Kidney tubule cell (primary cell): ENCODE measurements at places on chromosomes 16 and 17.

DNA sequence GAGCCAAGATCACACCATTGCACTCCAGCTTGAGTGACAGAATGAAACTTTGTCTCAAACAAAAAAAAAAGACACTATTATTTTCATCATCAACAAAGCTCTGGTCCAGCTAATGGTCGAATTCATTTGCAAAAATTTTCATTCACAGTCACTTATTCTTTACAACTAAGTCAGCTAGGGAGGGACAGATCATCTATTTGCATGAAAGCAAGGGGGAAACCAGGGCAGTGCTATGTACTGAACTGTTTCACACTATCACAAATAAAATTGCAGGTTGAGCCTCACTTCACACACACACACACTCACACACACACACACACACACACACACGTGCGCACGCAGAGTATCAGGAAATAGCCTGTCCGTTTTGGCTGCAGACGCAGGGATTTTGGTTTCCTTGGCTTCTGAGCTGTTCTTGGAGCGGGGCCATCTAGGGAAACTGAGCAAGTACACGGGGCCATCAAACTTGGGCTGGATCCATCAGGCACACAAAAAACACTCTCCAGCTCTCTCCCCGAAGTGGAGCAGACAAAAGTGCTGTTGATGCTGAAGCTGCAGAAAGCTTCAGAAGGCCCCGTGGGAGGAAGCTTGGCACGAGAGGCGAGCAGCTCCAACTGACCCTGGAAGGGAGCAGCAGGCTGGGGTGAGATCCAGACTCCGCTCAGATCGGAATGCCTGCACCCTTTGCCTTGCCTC lies 44.3 kb upstream of the HELZ start:
- no peak for DNase-seq

DNA sequence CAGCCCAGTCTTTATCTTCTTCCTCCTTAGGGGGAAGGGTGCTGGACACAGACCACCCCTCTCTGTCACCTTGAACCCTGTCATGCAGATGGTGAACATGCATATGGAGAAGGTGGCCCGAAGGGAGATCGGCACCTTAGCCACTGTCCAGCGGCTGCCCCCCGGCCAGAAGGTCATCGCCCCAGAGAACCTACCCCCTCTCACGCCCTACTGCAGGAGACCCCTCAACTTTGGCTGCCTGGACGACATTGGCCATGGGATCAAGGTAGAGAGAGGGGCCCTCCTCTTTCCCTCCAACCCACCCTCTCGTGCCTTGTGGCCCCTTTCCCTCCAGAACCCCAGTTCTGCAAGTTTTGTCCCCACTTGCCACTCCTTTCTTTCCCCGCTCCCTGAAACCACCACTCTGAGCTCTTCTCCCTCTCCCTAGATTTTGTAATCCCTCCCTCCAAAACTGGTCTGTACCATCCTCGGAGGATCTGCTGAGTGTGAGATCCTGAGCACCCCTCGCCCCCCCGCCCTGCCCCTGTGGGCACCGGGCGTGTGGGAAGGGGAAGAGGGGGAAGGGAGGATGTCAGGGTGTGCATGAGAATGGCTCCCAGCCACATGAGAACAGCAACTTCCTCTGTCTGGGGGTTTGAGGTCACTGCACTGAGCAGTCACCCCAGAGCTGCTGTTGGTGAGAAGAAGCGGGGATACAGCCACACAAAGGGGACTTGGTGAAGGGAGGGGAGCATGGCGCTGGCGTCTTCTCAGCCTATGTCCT lies 7.3 kb downstream of the ABI3 start:
- DNase-seq: no peak

DNA sequence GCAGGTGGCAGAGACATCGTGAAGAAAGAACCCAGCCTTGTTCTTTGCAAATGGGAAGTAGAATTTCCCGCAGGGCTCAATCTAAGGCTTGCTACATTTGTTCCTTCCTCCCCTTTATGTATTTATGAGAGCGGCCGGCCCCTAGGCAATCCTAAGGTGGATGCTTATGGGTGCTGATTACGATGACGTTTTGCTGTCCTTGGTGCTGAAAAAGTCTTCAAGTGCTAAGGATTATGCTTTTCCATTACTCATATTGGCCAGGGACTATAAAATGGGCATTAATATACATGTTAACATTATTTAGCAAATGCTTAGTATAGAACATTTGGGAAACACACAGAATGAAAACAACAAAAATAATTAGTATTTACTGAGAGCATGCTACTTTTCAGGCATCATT lies 313.3 kb upstream of the XYLT1 start:
- no peak for DNase-seq

- peak; percentile 59 for DNase-seq
Measured at GRCh38 chr17:9360677-9361081, 214.9 kb downstream of the STX8 start.

- no peak for DNase-seq
Measured at GRCh38 chr17:49519781-49520180, 24.7 kb downstream of the NGFR start.

DNA sequence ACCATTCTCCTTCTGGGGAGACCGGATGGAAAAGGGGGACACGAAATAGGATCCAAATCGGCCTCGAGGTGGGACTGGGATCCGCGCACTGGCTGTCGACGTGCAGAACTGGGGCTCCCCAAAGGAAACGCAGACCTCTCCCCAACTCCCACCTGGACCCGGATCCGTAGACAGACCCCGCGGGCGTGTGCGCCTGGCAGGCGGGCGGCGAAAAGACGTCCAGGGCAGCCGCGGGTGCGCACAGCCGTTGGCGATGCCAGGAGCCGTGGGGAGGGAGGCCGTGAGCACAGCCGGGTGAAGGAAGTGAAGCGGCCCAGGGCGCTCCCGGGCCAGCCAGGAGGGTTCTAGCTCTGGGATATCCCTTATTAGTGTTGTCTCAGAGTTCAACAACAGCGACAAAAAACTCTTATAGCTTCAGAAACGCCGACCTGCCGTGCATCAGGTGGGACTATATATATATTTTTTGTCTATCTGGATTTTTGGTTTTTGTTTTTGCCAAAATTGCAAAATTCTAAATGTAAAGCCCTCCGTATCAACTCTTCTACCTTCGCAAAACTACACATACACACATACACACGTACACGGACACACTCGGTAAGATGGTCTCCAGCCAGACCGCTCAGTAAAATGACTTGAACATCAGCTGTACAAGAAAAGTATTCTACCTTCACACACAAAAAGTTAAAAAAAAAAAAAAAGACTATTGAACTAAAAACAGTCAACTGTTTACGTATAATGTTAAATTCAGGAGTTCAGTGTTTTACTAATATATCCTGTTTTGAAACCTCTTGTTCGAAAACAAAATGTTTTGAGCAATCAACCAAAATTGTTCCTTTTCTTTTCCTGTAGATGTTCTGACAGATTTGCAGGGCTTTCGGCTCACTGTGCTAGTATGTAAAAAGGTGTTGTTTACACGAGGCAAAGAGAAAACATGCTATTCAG lies 5.2 kb upstream of the AATF start:
- DNase-seq: no peak

GRCh38 chr17:62592341-62593099 lies 35.0 kb upstream of the MRC2 start:
- no peak for DNase-seq

DNA sequence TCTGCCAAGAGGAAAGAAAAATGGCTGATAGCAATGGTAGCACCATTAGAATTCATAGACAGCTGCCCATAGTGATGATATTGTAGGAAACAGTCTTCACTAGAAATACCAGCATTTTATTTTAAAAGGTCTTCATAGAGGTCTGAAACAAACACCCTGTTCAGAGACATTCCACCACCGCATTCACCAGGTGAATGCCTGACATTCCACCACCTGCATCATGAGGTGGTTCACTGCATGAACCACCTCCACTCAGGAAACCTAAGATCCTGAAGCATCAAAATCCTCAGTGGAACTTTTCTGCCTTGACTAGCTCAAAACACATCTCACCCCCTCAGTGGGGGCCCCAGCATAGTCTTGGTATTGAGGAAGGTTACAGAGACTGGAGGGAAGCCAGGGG lies 91.5 kb upstream of the COX10 start:
- DNase-seq: no peak
